ENCODE measurements at places on chromosomes 2 and 18. TPM values are rescaled to one million over a fixed set of nuclear protein-coding genes. Genes with fewer than 3 reads are reported as not detected.

DNA sequence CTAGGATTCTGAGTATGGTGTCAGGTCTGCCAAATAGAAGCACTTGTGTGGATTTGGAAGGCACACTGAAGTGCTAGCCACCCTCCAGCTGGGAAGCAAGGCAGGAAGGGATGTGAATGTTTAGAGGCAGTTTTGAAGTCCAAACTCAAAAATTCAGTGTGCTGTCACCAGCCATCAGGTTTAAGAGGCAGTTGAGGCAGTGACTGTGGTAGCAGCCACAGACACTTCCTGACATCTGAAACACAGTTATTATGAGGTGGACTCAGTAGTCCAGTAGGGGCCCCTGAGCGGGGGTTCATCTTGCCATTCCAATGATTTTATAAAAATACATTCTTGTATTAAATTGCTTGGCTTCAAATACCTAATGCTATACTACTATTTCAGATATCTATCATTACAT lies 13.4 kb upstream of the DOCK10 start:
- no peak for DNase-seq

- DNase-seq: no peak
These were observed 83.8 kb downstream of the MAP4K4 start for GRCh38 chr2:101781326-101781725.

- DNase-seq: no peak
These were observed 26.0 kb downstream of the ACADL start for GRCh38 chr2:210199186-210199765.

DNA sequence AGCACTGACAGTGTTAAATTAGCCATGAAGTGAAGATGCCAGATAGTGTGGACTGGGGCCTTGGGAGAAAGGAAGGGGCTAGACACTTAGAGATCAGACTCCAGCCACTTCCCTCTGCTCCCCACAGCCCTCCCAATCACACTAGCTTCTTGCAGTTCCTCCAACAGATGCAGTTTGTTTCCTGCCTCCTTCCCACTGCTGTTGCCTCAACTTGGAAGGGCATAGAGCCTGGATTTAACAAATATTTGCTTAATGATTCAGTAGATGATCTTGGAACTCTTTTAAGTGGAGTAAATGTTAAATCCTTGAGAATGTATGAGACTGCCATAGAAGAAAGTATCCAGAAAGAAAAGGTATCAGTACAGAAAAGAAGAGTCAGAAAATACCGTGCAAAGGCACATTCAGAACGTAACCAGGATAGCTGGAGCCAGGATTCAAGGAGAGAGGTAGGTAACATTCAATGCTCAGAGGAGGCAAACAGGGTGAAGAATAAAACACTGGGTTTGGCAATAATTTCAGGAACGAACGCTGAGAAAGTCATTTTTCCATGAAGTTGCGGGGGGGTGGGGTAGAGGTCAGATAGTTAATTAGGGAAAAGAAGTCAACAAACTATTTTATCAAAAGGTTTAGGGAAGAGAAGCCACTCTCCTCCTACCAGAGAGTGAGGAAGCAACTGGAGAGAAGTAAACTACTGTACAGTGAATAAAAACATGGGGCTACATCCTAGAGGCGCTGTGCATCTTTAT lies 1.3 kb upstream of the BZW1 start:
- DNase-seq: peak; percentile 54

MZT2B gene
- 190 TPM for total RNA-seq

KATNAL2 gene
- 1.8 TPM for total RNA-seq

Measured in aorta (tissue), 5 donors.